ENCODE measurements at places on chromosomes 11 and 22.
A peak's percentile ranks its signal among the peaks of the same experiment; 100 is the strongest.

DNA sequence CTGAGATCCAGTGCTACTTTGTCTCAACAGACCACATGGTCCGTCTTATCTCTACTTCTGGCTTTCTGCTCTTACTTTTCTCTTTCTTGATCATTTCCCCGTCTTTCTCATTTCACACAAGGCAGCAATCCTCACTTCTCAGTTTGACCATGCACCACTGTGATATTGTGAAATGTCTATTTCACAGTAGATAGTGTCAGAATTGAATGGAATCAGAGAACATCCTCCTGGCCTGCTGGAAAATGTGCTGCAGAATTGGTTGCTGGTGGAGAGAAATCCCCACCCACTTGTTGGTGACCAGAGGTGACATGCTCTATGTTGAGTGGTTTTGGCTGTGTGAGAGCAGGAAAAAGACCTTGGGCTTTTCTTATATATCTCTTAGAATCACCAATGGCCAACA lies 57.8 kb upstream of the RCN1 start:
- no peak overlapping the region for H3K27ac ChIP-seq
- H3K4me1 ChIP-seq = no peaks in the 10 kb centered on the region
- H3K4me3 ChIP-seq = no peak overlapping the region
- no peaks in the 10 kb centered on the region for H3K36me3 ChIP-seq
- peaks cover 3% of the 10 kb centered on the region for H3K27me3 ChIP-seq

GRCh38 chr11:44997566-44997965 lies 46.9 kb upstream of the TP53I11 start:
- no peaks in the 10 kb centered on the region for H3K36me3 ChIP-seq
- peaks cover 7% of the 10 kb centered on the region for H3K4me1 ChIP-seq
- H3K27ac ChIP-seq = no peak overlapping the region

DNA sequence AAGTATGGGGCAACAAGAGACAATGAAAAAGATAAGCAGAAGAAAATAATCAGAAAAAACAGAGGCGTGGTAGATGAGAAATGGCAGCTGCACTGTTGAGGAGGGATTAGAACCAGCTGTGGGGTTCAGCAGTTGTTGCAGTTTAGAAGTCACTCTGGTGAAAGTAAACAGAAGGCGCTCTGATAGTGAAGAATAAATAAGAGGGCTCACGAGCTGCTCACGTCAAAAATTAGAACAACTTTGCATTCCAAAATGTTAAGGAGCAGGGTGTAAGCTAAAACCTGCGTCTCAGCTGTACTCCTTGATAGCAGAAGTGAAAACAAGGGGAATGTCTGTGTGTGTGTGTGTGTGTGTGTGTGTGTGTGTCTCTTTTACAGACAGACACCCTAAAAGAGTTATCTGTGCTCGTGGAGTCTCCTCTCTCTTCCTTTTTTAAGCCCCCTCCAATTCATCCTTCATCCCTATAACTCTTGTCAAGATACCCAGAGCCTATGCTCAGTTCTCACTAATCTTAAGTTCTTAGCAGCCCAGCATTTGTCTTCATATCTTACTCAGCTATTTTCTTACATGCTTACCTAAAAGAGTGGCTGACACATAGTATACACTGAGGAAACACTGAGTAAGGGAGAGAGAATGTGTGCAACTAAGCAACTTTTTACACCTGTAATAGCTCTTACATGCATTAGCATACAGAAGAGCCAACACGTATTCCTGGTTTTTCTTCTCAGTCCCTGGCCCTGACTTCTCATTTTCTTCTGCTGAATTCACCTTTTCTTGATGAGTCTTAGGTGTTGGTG lies 8.9 kb downstream of the TTC17 start:
- H3K27me3 ChIP-seq = no peaks in the 10 kb centered on the region
- H3K27ac ChIP-seq = no peak overlapping the region
- peaks cover 13% of the 10 kb centered on the region for H3K4me1 ChIP-seq
- no peak for DNase-seq
- H3K36me3 ChIP-seq = peaks cover 45% of the 10 kb centered on the region

GRCh38 chr22:35850831-35851230 lies 133.2 kb downstream of the APOL5 start:
- H3K4me3 ChIP-seq = peak overlapping the region; percentile 67
- peak overlapping the region; percentile 85 for H3K27ac ChIP-seq
- H3K4me1 ChIP-seq = peaks cover 25% of the 10 kb centered on the region
- DNase-seq = no peak
- H3K36me3 ChIP-seq = no peaks in the 10 kb centered on the region

DNA sequence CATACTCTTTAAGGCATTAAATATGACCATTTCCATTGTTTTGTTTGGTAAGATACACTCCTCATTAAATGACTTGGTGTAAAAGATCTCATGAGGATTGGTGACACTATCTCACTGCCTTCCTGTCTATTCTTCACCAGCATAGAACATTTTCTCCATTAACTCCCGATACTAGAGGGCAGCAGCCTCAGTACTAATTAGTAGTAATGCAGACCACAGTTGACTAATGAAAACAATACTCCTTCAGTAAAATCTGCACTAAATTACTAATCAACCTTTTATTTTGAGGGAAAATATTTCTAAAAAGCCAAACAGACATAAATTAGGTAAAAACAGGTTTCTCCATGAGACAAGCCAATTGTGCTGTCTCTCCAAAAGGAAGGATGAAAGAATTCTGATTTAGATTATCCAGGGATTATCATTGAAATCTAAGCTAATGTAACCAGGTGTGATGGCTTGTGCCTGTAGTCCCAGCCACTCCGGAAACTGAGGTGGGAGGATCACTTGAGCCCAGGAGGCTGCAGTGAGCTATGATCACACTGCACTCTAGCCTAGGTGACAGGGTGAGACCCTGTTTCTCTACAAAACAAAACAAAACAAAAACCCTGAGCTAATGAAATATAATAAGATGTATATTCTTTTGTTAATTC lies 9.4 kb downstream of the PGM2L1 start:
- H3K4me1 ChIP-seq = no peaks in the 10 kb centered on the region
- H3K27ac ChIP-seq = no peak overlapping the region
- H3K27me3 ChIP-seq = no peaks in the 10 kb centered on the region
- no peak for DNase-seq

Measured in psoas muscle (tissue), 8 donors.